ENCODE measurements at places on chromosomes 3 and 15.

GRCh38 chr3:53236112-53236841, 19.5 kb downstream of the TKT start:
- DNase-seq = peak; percentile 48

DNA sequence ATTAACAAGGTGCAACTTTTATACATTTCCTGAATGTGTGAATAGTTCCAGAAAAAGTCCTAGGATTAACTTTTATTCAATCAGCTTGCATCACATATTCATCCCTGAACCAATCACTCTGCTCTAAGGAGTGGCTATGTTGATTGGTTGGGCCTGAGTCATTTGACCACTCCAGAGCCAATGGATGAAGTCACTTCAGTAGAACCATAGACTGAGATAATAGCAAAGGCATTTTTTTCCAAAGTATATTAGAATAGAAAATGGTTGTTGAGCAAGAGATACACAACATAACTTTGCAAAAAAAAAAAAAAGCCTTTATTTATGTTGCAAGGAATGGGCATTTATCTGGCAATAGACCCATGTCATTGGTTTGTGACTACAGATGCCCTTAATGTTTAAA, 55.5 kb upstream of the AGTR1 start:
- no peak for DNase-seq

GRCh38 chr3:127639173-127640041, 10.4 kb downstream of the PODXL2 start:
- no peak for DNase-seq

- DNase-seq = no peak
Observed at GRCh38 chr3:51998774-51999173, 3.1 kb upstream of the RPL29 start.

DNA sequence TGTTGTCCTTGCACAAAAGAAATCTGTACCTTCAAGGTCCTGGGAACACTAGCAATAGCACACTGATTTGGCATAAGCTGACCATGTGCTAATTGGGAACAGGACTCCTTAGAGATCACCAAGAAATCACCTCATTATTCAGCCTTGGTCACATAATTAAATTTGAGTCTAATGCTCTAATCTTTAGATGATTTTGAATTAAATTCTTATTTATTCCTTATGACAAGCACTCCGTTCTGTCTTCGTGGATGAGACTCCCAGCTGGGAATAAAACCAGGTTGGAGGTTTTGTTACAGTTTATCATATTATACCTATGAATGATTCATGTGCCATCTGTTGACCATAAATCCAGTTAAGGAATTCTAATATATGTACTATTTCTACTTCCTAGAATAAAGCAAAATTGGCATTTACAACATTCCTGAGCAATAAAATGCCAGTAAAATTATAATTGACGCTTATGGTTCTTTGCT, 162.2 kb downstream of the MYRIP start:
- DNase-seq = no peak

- DNase-seq = no peak
Observed at GRCh38 chr15:27410996-27411605, 440.1 kb downstream of the GABRG3 start.

- DNase-seq = no peak
Observed at GRCh38 chr3:128339491-128340012, 127.1 kb downstream of the DNAJB8 start.

- DNase-seq = no peak
Observed at GRCh38 chr3:31575448-31575847, 42.7 kb downstream of the STT3B start.

DNA sequence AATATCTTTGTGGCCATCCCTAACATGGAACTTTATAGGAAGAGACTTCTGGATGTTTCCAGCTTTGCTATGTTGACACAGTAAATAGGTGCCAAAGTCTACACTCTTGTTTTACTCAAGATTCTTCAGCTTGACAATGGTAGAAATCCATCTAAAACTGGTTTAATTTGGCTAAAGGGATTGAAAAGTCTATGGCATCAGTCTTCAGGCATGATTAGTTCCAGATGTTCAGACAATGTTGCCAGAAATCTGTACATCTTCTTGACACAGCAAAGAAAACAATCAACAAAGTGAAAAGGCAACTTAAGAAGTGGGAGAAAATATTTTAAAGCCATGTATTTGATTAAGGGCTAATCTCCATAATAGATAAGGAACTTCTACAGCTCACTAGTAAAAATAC, 130.5 kb downstream of the LRRC3B start:
- no peak for DNase-seq

DNA sequence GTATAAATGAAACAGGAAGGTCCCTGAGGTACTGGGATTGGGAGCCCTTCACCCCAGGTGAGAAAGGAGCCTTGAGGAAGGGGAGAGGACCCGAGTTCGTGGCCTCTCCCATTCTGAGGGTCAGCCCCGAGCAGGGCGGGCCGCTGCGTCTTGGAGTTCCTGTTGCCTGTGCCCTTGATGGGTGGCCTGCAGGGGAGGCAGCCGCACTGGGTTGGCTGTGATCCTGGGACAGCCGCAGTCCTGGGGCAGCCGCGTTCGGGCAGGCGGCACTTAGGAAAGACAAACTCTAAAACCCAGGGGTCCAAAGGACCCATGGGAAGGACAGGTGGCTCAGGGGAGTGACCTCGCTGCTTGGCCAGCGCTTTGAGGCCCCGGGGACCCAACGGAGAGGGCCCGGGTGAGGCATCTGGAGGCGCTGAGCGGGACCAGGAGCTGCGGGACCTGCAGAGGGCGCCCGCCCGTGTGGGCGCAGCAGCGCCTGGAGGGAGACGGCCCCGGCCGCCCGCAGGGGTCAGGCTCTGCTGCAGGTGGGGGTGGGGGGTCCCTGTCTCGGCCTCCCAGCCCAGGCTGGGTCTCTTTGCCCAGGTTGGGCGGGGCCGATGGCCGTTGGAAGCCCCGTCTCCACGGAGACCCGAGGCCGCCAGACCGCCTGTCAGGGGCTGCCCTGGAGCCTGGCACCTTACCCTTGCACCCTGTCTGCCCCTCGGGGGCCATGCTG, 65.1 kb downstream of the HMCES start:
- DNase-seq = peak; percentile 36

GRCh38 chr15:88897456-88898194, 2.3 kb upstream of the HAPLN3 start:
- peak; percentile 67 for DNase-seq

DNA sequence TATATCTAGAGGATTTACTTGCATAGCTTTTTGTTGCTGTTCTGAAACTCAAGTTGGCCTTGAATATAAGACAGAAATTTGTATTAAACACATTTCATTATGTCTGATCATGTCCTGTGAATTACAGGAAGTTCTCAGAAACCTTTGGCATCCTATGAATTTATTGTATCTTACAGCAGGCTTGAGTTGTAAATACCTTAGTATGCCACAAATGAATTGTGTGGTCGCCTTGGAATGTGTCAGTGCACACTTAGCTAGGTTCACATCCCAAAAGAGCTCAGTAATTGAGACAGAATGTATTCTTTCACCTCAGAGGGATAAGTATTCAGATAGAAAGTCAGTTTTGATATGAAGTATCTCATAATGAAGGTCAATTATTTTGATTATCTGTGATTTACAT, 83.4 kb downstream of the NEK11 start:
- no peak for DNase-seq

DNA sequence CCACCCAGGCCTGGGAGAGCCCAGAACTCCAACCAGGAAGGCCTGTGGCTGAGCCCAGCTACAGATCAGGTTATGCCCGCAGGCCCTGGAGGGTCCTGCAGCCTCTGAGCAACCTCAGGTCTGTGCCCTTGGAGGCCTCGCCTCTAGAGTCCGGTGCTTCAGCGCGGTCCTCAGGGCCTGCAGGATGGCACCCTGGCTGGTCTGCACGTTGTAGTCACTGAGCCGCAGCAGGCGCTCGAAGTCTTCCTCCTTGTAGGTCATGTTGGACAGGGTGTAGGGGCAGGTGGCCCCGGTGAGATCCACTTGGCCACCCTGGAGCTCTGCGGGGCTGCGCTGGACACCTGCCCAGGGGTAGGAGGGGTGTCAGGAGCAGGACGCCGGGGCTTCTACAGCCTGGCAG, 25.8 kb downstream of the PLA2G4D start:
- DNase-seq = no peak

DNA sequence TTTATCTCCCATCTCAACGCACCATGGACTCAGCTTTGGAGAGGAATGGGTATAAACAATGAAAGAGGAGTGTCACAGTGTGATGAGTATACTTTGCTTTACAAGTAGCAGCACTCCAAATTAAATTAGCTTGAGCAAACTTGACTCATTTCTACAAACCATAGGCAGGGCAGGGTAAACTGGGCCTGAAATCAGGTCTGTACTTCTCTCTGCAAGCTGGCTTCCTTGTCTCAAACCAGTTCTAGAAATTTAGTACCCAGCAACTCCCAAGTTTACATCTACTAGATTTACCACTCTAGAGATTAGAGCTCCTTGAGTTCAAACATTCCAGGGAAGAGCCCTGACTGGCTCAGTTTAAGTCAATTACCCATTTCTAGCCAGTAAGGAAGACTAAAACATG, 37.4 kb upstream of the NEO1 start:
- no peak for DNase-seq

- no peak for DNase-seq
Observed at GRCh38 chr3:170327040-170327808, 30.3 kb upstream of the SKIL start.

DNA sequence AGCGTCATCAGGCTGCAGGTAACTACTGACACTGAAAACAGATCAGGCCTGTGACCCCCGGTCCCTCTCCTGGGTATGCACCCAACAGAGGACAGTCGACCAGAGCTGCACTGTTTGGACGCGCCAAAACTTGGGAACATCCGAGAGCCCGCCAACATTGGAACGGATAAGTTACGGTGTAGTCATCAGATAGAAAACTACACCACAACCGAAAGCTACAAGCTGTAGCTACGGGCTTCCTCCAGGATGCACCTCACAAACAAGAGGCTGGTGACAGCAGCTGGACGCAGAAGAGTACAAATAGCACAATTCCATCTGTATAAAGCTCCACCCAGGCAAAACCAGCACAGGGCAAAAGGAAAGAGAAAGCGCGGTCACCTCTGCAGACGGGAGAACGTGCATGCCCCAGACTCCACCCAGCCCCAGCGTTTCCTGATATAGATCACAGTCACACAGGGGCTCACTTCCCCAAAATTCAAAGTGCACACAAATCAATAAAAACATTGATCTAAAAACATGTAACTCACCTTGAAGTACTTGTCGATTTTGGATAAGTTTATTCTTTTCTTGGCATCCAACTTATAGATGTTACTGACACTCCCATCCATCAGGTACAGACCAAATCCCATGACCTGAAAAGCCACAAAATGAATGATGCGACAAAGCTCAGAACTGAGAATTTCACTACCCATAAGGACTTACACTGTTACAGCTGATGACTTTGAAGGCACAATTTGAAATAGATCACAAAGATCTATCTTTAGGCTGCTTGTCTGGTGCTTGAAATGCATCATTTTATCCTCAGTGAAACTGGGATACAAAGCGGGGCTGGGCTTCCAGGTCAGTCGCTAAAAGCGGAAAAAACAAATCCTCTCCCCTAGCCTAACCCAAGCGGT, 43.3 kb downstream of the CYFIP1 start:
- no peak for DNase-seq

DNA sequence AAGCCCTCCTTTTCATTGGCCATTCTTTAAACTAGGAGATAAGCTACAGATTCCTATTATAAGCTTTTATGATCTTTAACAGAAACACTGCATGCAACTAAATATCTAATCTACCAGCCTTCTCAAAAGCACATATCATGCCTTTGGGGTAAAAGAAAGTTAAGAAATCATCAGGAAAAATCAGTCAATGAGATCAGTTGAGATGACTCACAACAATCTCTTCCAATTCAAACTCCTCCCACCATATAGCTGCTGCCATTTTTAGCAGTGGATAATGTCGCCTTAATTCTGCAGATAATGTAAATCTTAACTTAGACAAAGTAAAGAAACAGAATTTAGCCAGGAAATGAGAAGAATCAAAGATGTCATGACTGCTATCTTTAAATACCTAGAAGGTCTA, 135.2 kb upstream of the BCL6 start:
- no peak for DNase-seq
